ENCODE measurements at places on chromosomes 4 and X. TPM values are rescaled to one million over a fixed set of nuclear protein-coding genes. Genes with fewer than 3 reads are reported as not detected.

The AKAP4 gene
- total RNA-seq, result not detected

The TEX13C gene
- not detected for total RNA-seq

The GPC3 gene
- not detected for total RNA-seq

The NCAPG gene
- total RNA-seq, result 38.7 TPM

The EPGN gene
- total RNA-seq, result 0.09 TPM

The C4orf50 gene
- total RNA-seq, result not detected

The HS6ST2 gene
- 0.36 TPM for total RNA-seq

The PNMA5 gene
- total RNA-seq, result not detected

The GPRASP1 gene
- total RNA-seq, result 2.2 TPM

The TMPRSS11B gene
- total RNA-seq, result not detected
